ENCODE measurements at places on chromosomes 2 and 18.

DNA sequence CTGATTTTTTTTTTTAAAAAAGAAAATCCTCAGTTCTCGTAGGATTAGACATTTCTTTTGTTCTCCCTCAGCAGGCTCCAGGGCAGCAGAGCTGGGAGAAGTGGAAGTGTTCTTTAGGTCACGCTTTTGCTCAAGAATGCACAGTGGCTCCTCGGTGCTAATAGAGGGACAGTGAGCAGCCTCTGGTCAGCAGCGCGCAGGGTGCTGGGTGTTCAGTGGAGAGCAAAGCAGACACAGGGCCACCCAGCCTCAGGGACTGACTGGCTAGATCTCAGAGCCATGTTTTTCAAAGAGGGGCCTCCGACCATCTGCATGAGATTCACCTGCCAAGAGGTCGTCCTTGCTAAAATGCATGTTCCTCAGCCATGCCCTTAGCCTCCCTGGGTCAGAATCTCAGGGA lies 218.8 kb downstream of the HAUS1 start:
- no peak for DNase-seq

GRCh38 chr18:70216788-70217187 lies 11.3 kb upstream of the RTTN start:
- DNase-seq, result no peak

DNA sequence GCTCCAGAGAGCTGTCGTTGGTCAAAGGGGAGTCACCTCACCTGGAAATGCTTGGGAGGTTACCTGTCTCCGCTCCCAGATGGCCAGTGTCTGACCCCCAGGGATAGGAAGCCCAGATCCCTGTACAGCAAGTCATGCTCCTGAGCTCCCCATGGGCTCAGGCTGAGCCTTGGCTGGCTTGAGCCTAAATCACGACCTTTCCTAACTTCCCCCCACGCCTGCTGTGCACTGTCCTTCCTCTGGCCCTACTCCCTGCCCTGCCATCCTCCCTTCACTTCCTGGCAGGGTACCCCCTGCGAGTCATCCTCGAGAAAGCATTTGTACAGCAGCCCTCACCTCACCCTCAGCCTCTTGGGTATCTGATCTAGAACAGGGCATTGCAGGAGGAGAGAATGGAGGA lies 9.2 kb upstream of the HDAC4 start:
- no peak for DNase-seq

- no peak for DNase-seq
These were observed 23.8 kb upstream of the SLC38A11 start for GRCh38 chr2:164979113-164979512.

GRCh38 chr2:71849607-71850305 lies 297.9 kb downstream of the CYP26B1 start:
- no peak for DNase-seq

GRCh38 chr2:179171371-179171770 lies 93.3 kb downstream of the SESTD1 start:
- no peak for DNase-seq

DNA sequence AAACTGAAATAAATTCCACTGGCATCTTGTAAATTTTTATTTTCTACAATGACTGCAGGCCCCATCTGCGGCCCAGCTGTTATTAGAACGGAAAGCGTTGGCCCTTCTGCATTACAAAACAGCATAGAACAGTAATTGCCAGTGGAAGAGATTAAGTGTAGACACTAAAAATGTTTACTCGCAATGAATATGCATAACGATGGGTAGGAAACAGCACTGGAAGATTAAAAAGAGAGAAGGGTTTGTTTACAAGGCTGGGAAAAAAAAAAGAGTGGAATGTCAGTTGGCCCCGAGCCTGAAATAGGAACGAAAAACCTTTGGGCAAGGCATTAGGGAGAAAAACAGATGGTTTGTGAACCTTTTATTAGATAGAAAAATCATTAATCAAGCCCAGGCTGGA lies 275.9 kb upstream of the TCF4 start:
- no peak for DNase-seq

DNA sequence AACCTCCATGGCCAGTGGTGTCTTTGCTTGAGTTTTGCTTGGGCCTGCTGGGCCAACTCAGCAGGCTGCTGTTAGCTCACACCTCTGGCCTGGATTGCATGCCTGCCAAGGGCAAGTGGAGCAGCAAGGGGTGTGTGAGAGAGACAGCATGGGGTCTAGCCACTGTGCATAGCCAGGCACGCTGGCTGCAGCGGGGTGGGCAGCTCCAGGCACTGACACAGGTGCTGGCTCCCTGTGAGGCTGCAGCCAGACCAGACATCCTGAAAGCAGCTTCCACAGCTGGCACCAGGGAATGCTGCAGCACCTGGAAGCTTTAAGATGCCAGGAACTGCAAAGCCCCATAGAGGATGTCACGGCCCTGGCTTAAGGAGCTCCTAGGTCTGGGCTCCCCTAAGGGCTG lies 376.4 kb upstream of the VWC2L start:
- peak; percentile 21 for DNase-seq

- no peak for DNase-seq
These were observed 152.7 kb downstream of the WDSUB1 start for GRCh38 chr2:159133797-159134196.
